Hematopoietic multipotent progenitor cell treated with erythropoietin and hydrocortisone succinate and interleukin-3 and kit ligand, for 15 days (in vitro differentiated cells): ENCODE measurements at places on chromosomes 4 and X.

GRCh38 chr4:187232796-187233195 lies 509.1 kb upstream of the FAT1 start:
- DNase-seq: no peak

GRCh38 chrX:72102760-72103159 lies 29.0 kb downstream of the RTL5 start:
- DNase-seq: no peak

DNA sequence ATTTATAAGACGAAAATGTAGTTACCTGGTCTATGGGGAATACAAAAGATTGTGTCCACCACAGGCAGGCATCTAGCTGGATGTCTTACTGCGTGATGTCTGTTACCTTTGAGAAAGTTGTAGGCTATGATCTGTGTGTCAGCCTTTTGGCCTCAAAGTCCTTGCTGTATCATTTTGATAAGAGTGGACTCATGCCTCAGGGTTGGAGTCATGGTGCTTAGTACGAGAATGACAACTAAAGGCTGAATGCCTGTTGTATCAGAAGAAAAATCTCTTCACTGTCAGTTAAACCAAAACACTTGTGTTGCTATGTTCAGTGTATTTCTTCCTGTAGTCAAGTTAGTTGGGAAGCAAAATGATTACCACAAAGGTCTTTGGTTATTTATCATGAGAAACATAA lies 226.2 kb downstream of the ARHGAP10 start:
- no peak for DNase-seq

DNA sequence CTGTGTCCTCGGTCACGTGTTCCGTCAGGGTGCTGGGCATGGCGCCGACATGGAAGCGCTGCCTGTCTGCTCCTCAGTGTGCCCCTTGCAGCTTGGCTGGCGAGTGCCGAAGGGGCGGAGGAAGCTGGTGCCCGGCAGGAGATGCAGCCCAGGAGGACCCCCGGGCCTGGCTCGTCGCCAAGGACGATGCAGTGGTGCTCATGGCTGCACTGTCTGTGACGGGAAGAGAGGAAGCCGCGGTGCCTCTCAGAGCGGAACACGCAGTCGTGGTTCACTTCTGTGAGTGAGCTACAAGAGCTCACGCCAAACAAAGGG lies 38.1 kb downstream of the FGFRL1 start:
- DNase-seq: no peak

DNA sequence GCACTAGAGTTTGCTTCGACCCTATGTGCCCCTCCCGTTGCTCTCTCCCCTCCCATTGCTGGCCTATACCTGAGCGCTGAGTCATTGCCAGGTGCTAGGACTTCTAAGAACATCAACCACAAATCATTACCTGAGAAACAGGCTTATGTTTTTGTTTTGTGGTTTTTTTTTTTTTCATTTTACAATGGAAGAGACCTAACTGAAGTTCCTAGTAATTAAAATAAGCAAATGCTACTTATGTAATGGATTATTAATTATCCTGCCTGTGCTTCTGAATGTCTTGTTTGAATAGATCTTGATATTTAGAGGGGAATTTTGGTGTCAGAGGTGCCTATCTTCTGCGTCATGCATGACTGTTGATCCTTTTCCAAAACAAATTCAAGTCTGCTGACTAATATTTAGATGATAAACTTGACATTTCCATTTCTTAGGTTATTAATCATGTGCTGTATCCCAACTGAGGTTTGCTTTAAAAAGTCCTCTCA lies 275.4 kb upstream of the CPEB2 start:
- DNase-seq: no peak

GRCh38 chr4:19300213-19300612 lies 951.5 kb upstream of the SLIT2 start:
- DNase-seq: no peak
